ENCODE measurements at places on chromosomes 2 and 18. TPM values are rescaled to one million over a fixed set of nuclear protein-coding genes. Genes with fewer than 3 reads are reported as not detected.

- H3K4me1 ChIP-seq = peaks cover 4% of the 10 kb centered on the region
- H3K4me3 ChIP-seq = no peak overlapping the region
- H3K27ac ChIP-seq = no peak overlapping the region
- DNase-seq = no peak
- no peaks in the 10 kb centered on the region for H3K36me3 ChIP-seq
Measured at GRCh38 chr18:59612381-59612780, 84.8 kb downstream of the CCBE1 start.

DNA sequence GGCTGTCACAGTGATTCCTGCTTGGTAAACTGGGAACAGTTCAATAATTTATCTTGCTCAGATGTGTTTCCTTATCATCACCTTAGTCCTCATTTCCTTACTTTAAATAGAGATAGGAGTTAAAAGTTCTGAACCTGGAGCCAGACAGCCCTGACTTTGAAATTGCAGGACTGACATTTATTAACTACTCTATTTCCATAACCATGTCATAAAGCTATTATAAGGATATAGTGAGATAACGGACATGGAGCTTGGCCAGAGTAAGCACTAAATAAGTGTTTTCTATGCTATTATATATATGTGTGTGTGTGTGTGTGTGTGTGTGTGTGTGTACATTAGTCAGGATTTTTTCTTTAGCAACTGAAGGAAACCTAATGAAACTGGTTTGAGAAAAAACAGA, 13.1 kb downstream of the NT5DC4 start:
- H3K4me3 ChIP-seq = no peak overlapping the region
- H3K36me3 ChIP-seq = peaks cover 10% of the 10 kb centered on the region
- no peak for DNase-seq
- peaks cover 25% of the 10 kb centered on the region for H3K4me1 ChIP-seq
- H3K27me3 ChIP-seq = no peaks in the 10 kb centered on the region
- no peak overlapping the region for H3K27ac ChIP-seq

DNA sequence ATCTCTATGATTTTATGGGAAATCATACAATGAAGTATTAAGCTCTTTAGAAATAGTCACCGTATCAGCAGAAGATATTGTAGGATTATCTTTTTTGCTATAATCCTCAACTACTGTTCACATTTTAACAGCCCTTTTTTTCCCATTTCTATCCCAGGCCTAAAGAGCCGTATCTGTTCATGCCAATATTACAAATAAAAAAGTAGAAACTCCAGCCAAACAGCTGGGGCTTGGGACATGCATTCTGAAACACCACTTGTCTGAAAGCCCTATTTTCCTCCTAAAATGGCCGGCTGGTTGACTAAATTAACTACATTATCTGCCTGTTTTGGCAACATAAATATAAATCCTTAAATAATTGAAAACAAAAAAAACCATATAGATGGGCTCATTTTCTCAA, 477.8 kb downstream of the CDH2 start:
- no peaks in the 10 kb centered on the region for H3K27me3 ChIP-seq
- no peak overlapping the region for H3K4me3 ChIP-seq
- no peaks in the 10 kb centered on the region for H3K36me3 ChIP-seq
- no peaks in the 10 kb centered on the region for H3K4me1 ChIP-seq

Gene LIMS3
- total RNA-seq = 0.26 TPM

DNA sequence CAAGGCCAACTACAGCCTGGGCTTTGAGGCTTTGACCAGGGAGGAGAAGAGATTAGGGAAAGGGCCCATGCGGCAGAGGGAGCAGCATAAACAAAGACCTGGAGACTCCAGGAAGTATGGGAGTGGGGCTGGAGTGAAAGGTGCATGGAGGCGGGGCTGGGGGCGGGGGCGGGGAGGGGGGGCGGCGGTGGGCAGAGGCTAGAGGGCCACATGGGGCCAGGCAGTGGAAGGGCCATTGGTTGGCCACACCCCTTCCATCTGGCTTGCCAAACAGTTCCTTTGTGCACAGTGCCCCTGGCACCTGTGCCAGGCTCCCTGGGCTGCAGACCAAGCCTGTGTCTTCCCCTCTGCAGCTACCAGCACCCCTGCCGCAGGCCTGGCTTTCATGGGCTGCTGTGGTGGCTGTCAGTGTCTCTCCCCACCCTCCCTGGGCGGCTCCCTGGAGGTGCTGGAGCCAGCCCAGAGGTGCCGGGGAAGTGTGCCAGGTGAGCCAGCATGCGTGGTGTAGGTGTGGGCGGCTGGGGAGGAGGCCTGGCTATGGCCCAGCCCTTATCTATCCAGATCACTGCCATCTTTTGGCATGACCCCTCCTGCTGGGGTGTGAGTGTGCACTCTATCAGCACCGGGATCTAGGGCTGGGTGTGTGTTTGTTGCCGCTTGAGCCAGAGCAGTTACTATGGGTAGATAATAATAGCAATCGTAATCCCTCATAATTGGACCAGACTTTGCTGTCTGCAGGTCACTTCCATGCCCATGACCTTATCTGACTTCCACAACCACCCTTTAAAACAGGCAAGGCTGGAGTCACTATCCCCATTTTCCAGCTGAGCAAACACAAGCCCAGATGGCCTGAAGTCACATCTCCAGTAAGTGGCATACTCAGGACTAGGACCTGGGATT, 30.5 kb downstream of the DNMT3A start:
- peak; percentile 88 for DNase-seq
- H3K4me1 ChIP-seq = peaks cover 20% of the 10 kb centered on the region
- no peak overlapping the region for H3K27ac ChIP-seq
- no peaks in the 10 kb centered on the region for H3K36me3 ChIP-seq
- H3K27me3 ChIP-seq = no peaks in the 10 kb centered on the region

DNA sequence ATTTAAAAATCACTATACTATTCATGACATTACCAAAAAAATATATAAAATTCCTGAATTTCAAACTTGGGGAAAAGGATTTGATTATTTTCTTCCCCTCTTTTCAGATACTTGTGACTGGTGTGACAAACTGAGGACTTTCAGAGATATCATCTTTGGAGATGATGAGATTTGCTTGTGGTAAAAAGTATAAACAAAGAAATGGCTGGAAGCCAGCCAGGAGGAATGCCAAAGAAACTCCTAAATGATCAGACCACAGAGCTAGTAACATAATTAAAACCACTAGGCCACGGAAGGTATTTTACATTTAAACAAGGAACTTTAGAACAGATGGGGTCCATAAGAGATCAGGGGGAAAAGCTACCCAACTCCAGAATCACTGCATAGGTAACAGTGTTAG, 58.7 kb downstream of the PIGN start:
- peak; percentile 70 for DNase-seq
- H3K36me3 ChIP-seq = 0 out of 2 replicates have a peak, but pooled peaks cover 2% of the 10 kb centered on the region
- H3K4me1 ChIP-seq = peaks cover 9% of the 10 kb centered on the region
- H3K27me3 ChIP-seq = no peaks in the 10 kb centered on the region

Gene OR6B2
- not detected for total RNA-seq

GRCh38 chr2:23401427-23402204, 16.6 kb downstream of the KLHL29 start:
- no peak for DNase-seq
- H3K36me3 ChIP-seq = no peaks in the 10 kb centered on the region
- peaks cover 21% of the 10 kb centered on the region for H3K4me1 ChIP-seq
- no peak overlapping the region for H3K4me3 ChIP-seq

GRCh38 chr2:17935242-17935885, 56.9 kb downstream of the KCNS3 start:
- DNase-seq = peak; percentile 7
- no peaks in the 10 kb centered on the region for H3K36me3 ChIP-seq
- no peak overlapping the region for H3K27ac ChIP-seq
- H3K27me3 ChIP-seq = peaks cover 12% of the 10 kb centered on the region

Gene BOK
- total RNA-seq = 39.3 TPM

Gene TSPYL6
- not detected for total RNA-seq

DNA sequence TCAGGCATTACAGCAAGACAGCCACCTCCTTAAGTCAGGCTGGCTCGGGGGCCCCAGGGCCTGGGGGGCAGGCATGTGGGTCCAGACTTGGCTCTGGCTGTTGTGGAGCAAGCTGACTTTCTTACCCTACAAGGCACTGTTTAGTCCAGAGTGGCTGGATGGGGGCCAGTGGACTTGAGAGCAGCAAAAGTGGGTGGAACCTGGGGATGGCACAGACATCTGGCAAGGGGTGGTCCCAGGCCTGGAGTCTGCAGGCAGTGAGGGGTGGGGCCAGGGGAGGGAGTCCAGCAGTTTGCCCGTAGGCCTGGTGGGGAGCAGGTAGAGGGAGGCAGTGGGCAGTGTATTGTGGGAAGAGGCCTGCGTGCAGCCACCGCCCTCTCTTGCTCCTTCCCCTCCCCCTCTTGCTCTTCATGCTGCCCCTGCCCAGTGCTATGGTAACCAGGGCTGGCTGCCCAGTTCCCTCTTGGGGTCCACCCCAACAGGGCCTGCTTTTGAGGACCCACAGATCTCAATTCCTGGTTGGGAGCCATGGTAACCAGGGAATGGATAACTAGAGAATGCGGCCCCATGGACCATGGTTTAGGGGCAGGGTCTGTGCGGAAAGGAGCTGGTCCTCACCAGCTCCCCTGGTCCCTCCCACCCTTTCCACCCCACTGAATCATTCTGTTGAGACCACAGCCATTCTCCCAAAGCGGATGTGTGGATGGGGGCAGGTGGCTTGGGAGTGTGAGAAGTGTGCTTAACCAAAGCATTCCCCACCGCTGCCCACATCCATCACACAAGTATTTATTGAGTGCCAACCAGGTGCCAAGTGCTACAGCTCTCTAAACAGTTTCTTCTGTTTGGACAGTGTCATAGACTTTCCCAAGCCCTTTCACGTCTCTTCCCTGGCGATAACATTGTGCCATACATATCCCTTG, 19.3 kb downstream of the SPEG start:
- H3K36me3 ChIP-seq = peaks cover 2% of the 10 kb centered on the region
- peak overlapping the region; percentile 92 for H3K27ac ChIP-seq
- DNase-seq = peak; percentile 78
- H3K4me1 ChIP-seq = peaks cover 56% of the 10 kb centered on the region

DNA sequence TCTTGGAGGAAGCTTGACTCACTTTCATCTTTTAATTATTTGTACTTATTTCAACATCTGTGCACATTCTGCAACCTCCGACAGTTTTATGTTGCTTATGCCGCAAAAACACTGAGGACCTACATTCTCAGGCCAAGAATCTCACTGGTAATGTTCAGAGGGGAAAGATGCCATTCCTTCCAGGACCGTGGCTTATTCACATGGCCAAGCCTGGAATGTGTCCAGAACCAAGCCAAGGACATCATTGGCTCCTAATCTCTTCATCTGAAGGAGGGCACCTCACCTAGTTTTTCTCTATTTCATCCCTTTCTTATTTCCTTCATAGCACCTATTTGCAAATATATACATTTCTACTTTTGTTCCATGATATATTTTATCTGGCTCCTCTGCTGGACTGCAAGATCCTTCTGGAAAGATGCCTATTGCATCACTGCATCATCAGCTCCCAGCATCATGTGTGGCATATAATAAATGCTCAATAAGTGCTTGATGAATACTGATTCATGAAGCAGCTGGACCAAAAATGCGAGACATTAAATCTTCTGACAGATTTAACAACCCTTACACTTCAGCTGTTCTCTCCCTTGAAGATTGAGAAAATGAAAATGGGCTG, 377.1 kb downstream of the TNS1 start:
- H3K27ac ChIP-seq = no peak overlapping the region

Gene TGOLN2
- total RNA-seq = 48.9 TPM

Gene CENPA
- 42.4 TPM for total RNA-seq

Gene CAPN14
- total RNA-seq = not detected

DNA sequence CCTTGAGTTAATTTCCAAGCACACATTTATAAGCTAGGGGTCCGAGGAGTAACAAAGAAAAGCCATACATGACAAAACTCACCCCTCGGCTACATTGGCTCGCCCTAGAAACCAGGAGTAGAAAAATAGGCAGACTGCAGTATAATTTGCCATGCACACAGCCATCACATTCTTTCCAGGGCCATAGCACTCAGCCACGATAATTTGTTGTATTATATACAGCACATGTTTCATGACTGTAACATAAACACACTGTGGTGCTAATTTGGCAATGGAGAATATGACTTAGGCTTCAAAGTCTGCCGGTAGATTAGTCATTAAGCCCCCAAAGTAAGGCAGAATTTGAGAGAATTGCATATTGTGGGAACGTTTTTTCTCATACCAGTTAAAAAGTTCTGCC, 254.9 kb downstream of the ZNF521 start:
- peaks cover 22% of the 10 kb centered on the region for H3K27me3 ChIP-seq
- DNase-seq = no peak
- H3K27ac ChIP-seq = no peak overlapping the region
- no peaks in the 10 kb centered on the region for H3K36me3 ChIP-seq

Gene PJVK
- 1.6 TPM for total RNA-seq

Gene ARHGAP28
- 10.0 TPM for total RNA-seq

Gene MEP1B
- not detected for total RNA-seq

GRCh38 chr2:103435010-103435409, 673.2 kb downstream of the TMEM182 start:
- no peak overlapping the region for H3K4me3 ChIP-seq
- no peaks in the 10 kb centered on the region for H3K4me1 ChIP-seq
- peak; percentile 44 for DNase-seq
- H3K27me3 ChIP-seq = peaks cover 13% of the 10 kb centered on the region
- no peak overlapping the region for H3K27ac ChIP-seq

DNA sequence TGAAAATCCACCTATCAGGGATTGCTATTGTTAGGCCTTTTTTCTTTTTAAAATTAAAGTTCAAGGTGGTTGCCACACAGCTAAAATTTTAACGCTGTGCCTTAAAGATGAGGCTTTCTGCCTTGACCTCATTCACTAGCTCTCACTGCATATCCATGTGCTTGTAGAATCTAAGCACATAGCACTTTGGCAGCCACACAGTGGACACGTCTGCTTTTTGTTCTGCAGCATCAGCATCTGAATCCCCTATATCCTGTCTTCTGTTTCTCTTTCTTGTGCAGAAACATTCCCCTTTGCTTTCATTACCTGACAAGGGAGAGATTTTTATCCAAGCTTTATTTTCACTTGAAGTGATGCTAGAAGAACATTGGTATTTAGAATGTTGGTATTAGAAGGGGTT, 38.1 kb downstream of the RALB start:
- no peak for DNase-seq
- H3K4me1 ChIP-seq = peaks cover 47% of the 10 kb centered on the region
- peak overlapping the region; percentile 90 for H3K27ac ChIP-seq
- no peaks in the 10 kb centered on the region for H3K27me3 ChIP-seq
- no peak overlapping the region for H3K4me3 ChIP-seq

Gene BOLL
- not detected for total RNA-seq

Gene DGKD
- 23.3 TPM for total RNA-seq

DNA sequence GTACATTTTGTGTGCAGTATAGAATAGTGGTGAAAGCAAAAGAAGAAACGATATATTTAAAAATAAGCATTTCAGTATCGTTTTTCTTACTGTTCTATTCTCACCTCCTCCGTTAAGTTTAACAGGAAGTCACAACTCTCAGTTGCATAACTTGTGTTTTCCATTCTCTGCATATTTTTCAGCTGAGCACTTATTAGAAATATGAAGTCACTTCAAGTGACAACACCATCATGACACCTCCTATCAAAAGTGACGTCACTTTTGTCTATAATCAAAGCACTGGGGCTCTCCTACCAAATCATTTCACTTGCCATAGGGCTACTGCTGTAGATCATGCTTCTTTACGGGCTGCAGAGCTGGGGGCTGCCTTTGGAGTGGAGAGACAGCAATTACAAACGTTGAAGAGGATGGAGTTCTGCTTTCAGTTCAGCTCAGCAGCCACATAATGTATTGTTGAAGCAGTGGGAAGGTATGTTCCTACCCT, 36.3 kb downstream of the STAT4 start:
- no peaks in the 10 kb centered on the region for H3K4me1 ChIP-seq
- no peak overlapping the region for H3K27ac ChIP-seq
- H3K36me3 ChIP-seq = no peaks in the 10 kb centered on the region
- DNase-seq = no peak
- no peaks in the 10 kb centered on the region for H3K27me3 ChIP-seq
- H3K4me3 ChIP-seq = no peak overlapping the region
